ENCODE measurements at places on chromosomes 11 and 22. TPM values are rescaled to one million over a fixed set of nuclear protein-coding genes. Genes with fewer than 3 reads are reported as not detected.
A peak's percentile ranks its signal among the peaks of the same experiment; 100 is the strongest.

DNA sequence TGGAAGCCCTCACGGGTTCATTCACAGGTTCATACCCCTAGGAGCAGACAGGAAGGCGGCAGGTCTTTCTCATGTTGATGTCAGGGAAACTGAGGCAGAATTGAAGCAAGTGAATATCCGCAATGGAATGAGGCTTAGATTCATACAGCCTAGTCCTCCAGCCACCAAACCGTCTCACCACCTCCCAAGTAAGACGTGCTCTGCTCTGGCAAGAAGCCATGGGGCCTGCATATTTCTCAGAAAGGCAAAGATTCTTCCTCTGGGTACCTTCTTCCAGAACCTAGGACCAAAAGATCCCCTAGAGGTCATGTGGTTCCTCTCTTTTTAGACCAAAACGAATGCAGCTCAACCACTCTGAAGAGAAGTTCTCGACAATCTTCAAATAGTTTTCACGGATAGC lies 1.7 kb downstream of the AP1B1 start:
- peak overlapping the region; percentile 92 for H3K4me3 ChIP-seq
- peaks cover 19% of the 10 kb centered on the region for H3K36me3 ChIP-seq
- peaks cover 13% of the 10 kb centered on the region for H3K4me1 ChIP-seq
- no peak for DNase-seq
- peak overlapping the region; percentile 91 for H3K27ac ChIP-seq
- H3K27me3 ChIP-seq: no peaks in the 10 kb centered on the region

DNA sequence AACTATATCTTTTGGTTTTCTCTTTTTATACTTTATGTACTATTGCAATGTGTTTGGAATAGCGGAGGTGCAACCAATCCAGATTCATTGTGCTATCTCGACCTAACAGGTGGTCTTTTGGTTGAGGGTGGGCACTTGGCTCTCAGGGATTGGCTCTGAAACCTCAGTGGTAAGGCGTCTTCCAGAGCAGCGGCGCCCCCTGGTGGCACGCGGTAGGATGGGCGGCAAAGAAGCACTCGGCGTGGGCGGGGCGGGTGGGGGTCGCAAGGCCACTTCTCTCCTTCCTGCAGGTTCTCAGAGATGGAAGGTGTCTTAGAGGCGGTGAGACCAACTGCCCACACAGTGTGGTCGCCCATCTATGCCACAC lies 19.2 kb upstream of the PLET1 start:
- peak overlapping the region; percentile 78 for H3K4me3 ChIP-seq
- H3K4me1 ChIP-seq: peaks cover 5% of the 10 kb centered on the region
- no peaks in the 10 kb centered on the region for H3K27me3 ChIP-seq
- no peaks in the 10 kb centered on the region for H3K36me3 ChIP-seq
- H3K27ac ChIP-seq: no peak overlapping the region

GRCh38 chr11:77141034-77141433 lies 13.0 kb downstream of the MYO7A start:
- H3K27me3 ChIP-seq: peaks cover under 1% of the 10 kb centered on the region
- no peak overlapping the region for H3K4me3 ChIP-seq
- H3K27ac ChIP-seq: no peak overlapping the region
- no peaks in the 10 kb centered on the region for H3K36me3 ChIP-seq

DNA sequence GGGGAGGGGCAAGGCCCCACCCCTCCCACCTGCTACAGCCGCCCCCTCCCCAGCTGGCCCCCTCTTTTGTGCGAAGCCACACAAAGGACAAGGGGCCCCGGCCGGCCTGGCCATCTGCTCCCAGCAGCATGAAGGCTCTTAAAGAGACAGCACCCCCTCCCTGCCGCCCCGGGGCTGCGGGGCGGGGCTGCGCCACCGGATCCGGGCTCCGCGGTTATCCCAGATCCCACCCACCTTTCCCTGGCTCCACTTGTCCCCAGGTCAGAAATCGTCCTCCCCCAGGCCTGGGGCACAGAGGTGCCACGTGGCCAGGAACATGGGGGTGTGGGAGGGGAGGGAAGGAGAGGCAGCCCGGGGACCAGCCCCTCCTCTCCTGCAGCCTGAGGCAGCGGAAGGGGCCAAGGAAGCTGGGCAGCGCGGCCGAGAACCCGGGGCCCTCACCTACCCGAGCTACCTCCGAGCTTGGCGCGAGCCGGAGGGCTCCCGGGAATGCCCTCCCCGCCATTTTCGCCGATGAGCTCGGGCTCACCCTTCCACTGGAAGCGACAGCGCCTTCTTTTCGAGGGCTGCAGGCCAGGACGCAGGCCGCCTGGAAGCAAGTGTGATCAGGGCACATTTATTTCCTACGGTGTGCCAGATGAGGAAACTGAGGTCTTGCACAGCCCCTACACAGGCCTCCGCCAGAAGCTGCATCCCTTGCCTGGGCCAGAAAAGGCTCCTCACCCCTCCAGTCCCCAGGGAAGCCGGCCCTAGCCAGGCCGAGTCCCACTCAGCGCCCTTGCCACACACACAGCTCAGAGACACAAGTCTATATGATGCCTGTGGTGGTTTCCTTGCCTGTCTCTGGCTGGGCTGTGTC lies 2.5 kb upstream of the RCOR2 start:
- DNase-seq: no peak
- H3K36me3 ChIP-seq: no peaks in the 10 kb centered on the region
- H3K4me1 ChIP-seq: peaks cover 9% of the 10 kb centered on the region
- H3K27ac ChIP-seq: no peak overlapping the region

- peaks cover 42% of the 10 kb centered on the region for H3K36me3 ChIP-seq
- H3K4me1 ChIP-seq: peaks cover 6% of the 10 kb centered on the region
- no peak for DNase-seq
- peak overlapping the region; percentile 91 for H3K27ac ChIP-seq
- peak overlapping the region; percentile 96 for H3K4me3 ChIP-seq
These were observed 790 bp downstream of the RAB1B start for GRCh38 chr11:66268952-66269905.

DNA sequence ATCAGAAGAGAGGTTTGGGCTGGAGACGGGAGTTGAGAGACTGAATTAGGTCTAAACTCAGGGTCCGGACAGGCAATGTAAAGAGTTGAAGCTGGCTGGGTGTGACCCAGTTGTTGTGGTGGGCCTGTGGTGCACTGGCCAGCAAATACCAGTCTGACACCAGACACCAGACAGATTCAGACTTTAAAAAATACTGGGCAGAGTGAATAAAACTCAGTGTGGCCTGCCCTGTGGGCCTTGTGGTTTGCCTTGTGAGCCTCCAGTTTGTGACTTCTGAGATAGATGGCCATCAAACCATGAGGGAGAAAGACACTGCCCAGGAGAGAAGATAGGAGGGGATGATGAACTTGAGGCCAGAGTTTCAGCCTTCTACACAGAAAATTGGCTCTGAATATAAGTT lies 25.8 kb downstream of the RCN1 start:
- peaks cover 12% of the 10 kb centered on the region for H3K4me1 ChIP-seq
- no peak overlapping the region for H3K4me3 ChIP-seq
- no peak for DNase-seq
- H3K27me3 ChIP-seq: peaks cover 10% of the 10 kb centered on the region

GRCh38 chr11:22479208-22479607 lies 141.0 kb downstream of the SLC17A6 start:
- no peak for DNase-seq
- no peaks in the 10 kb centered on the region for H3K36me3 ChIP-seq
- no peaks in the 10 kb centered on the region for H3K27me3 ChIP-seq
- no peak overlapping the region for H3K4me3 ChIP-seq

GRCh38 chr11:27557226-27557625 lies 50.7 kb upstream of the LIN7C start:
- H3K27me3 ChIP-seq: no peaks in the 10 kb centered on the region
- no peak overlapping the region for H3K4me3 ChIP-seq
- no peak overlapping the region for H3K27ac ChIP-seq
- no peaks in the 10 kb centered on the region for H3K36me3 ChIP-seq

DNA sequence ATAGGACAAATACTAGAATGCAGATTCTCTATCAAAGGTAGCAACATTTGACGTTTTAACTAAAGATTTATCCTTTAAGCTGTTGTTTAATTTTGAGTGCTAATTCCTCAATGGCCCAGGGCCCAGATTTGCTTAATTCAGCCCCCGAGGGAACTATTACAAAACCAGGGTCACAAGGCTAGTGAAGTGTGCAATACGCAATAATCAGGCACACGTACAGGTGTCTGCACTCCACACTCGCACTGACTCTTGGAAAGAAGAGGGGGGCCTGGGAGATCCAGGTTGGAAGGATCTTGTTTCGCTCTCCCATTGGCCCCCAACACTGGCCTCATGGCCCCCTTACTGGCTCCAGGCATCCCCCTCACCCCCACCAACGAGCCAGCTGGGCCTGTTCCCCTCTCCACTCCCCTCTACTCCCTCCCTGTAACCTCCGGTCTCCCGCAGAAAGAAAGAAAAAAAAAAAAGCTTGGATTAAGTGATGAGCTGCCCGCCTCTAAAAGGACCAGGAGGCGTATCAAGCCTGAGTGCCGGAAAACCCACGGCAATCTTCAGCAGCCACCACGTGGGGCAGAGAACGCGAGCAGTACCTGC lies 2.2 kb upstream of the KIRREL3 start:
- H3K4me1 ChIP-seq: no peaks in the 10 kb centered on the region
- no peaks in the 10 kb centered on the region for H3K27me3 ChIP-seq
- H3K27ac ChIP-seq: no peak overlapping the region
- DNase-seq: no peak
- no peak overlapping the region for H3K4me3 ChIP-seq

GRCh38 chr11:64971421-64972233 lies at the start of gene MAJIN:
Gene MAJIN (minus strand): TSS chr11:64972108. CDS start chr11:64959405, 12,703 bp downstream.
- H3K27me3 ChIP-seq: no peaks in the 10 kb centered on the region
- H3K4me1 ChIP-seq: peaks cover 21% of the 10 kb centered on the region
- peaks cover 6% of the 10 kb centered on the region for H3K36me3 ChIP-seq
- no peak for DNase-seq
- no peak within 1 kb of the TSS for H3K4me3 ChIP-seq

DNA sequence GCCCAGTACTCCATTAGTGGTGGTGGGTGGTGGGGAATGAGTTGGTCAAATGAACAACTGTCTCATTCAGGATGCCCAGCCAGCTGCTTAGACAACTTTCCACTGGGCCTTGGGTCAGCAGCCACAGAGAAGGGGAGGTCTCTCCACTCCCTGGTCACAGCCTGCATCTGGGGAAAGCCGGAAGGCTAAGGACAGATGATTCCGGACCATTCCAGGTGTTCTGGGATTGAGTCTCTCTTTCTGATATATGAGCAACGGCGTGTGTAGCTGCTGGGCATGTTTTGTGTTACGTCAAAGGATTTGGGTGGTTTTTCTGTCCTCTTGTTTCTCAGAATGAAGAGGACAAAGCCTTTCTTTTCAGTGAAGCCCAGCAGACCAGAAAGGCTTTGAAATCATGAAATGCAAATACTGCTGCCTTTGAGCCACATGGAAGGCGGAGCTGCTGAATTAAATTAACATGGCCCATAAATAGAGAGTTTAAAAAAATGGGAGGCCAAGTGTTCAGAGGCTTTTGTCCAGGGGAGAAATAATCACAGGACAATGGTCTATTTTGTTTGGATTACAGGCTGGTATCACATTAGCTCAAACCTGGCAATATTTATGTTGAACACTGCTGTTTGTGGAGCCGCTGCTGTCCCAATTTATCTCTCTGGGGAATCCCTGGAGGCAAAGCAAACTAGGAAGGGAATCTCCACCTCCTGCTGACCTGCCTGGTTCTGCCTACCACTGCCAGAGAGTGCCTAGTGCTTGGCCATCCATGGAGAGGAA lies 234.4 kb upstream of the E2F8 start:
- H3K27me3 ChIP-seq: peaks cover 88% of the 10 kb centered on the region
- H3K4me3 ChIP-seq: no peak overlapping the region
- H3K27ac ChIP-seq: no peak overlapping the region
- H3K36me3 ChIP-seq: no peaks in the 10 kb centered on the region
- no peaks in the 10 kb centered on the region for H3K4me1 ChIP-seq

GRCh38 chr11:86463120-86463519 lies 88.4 kb downstream of the CCDC81 start:
- H3K27me3 ChIP-seq: no peaks in the 10 kb centered on the region
- H3K4me1 ChIP-seq: peaks cover 34% of the 10 kb centered on the region
- H3K27ac ChIP-seq: no peak overlapping the region
- no peak overlapping the region for H3K4me3 ChIP-seq

- H3K4me1 ChIP-seq: no peaks in the 10 kb centered on the region
- no peak overlapping the region for H3K4me3 ChIP-seq
- peaks cover under 1% of the 10 kb centered on the region for H3K27me3 ChIP-seq
- no peak overlapping the region for H3K27ac ChIP-seq
- no peaks in the 10 kb centered on the region for H3K36me3 ChIP-seq
These were observed 9.6 kb downstream of the GRIK4 start for GRCh38 chr11:120521176-120521575.

GRCh38 chr22:23829845-23830372 lies 8.9 kb downstream of the DERL3 start:
- H3K27me3 ChIP-seq: no peaks in the 10 kb centered on the region
- H3K36me3 ChIP-seq: peaks cover 35% of the 10 kb centered on the region
- H3K27ac ChIP-seq: no peak overlapping the region
- H3K4me3 ChIP-seq: no peak overlapping the region
- peaks cover 6% of the 10 kb centered on the region for H3K4me1 ChIP-seq

DNA sequence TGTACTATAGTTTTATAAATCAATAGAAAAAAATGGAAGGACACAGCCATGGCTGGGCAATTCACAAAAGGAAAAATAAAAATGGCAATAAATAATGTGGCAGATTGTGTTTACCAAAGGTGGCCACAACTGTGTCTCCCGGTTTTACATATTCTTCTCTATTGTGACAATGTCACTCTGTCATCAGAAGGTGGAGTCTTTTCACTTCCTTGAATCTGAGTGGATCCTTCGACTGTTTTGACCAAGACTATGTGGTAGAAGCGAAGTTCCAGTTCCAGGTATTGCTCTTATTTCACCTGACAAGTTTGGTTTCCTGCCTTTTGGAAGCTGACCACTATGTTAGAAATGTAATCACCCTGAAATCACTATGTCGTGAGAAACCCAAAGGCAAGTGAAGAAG lies 31.0 kb upstream of the HSD17B12 start:
- H3K27ac ChIP-seq: no peak overlapping the region
- no peak for DNase-seq
- H3K4me1 ChIP-seq: no peaks in the 10 kb centered on the region

DNA sequence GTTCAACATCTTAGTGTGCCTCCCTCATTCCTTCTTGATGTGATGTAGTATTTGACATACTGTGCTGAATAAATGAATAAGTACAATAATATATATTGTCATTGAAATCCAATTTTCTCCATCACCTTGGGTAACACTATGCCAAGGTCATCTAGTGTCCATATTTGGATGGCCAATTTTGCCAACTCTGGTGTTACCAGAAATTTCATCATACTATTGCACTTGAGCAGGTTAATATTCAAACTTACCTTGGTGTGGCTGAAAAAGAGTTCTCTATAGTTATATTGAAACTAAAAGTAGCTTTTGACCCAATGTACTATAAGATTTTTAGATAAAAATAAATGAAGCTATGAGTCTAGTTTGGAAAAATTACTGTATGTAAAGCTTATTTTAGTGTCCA lies 98.2 kb upstream of the SLC6A5 start:
- peak overlapping the region; percentile 83 for H3K27ac ChIP-seq
- no peak overlapping the region for H3K4me3 ChIP-seq
- no peaks in the 10 kb centered on the region for H3K27me3 ChIP-seq
- peaks cover 44% of the 10 kb centered on the region for H3K36me3 ChIP-seq
- no peak for DNase-seq

Gene IGF2
- 0.35 TPM for total RNA-seq

Gene IGSF22
- total RNA-seq: not detected

Gene KCNE3
- total RNA-seq: not detected

Gene MGAT3
- not detected for total RNA-seq

Gene DMC1
- total RNA-seq: 0.56 TPM

Gene ROBO4
- 10.6 TPM for total RNA-seq

Gene EHF
- 1.1 TPM for total RNA-seq

Measured in MCF 10A (cell line).